SK-MEL-5 (cell line): ENCODE measurements at places on chromosomes 7 and 10.

DNA sequence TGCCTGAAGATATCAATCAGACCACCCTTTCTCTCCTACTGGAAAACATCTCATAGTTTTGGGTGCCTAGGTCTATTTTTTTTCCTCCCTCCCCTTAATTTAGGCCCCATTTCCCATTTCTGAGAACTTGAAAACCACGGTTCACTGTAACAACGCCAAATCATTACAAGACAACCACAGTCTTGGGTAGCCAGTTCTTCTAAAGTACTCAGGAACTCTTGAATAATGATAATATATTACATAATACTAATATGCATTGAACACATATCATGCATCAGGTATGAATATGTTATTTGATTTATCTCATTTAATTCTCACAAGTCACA is 185.1 kb upstream of the ADO start:
- no peak for DNase-seq

- no peak for DNase-seq
Observed at GRCh38 chr10:95097805-95098204, 28.5 kb upstream of the CYP2C8 start.

GRCh38 chr10:71001470-71001869 is 113.1 kb upstream of the PCBD1 start:
- DNase-seq = no peak

GRCh38 chr10:4527281-4527970 is 298.6 kb upstream of the AKR1E2 start:
- peak; percentile 2 for DNase-seq

DNA sequence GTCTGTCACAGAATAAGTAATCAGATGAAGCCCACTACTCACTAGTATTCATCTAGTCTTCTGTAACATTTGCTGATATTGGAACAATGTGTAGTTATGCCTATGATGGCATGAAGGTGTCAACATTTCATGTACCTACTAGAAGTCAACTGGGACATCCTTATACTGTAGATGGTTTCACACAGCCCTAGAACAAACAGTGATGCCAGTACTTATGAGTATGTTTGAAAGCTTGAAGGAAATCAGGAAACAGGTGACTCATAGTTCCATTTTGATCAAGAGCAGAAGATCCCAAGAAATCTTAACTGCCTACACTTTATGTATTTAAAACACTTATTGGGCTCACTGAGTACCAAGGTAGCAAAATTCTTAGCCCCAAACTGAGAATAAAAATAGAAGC is 1519.6 kb downstream of the REEP3 start:
- DNase-seq = no peak

GRCh38 chr7:39125846-39126245 is 148.1 kb downstream of the POU6F2 start:
- DNase-seq = no peak

GRCh38 chr10:5625992-5626777 is 40.2 kb downstream of the ASB13 start:
- no peak for DNase-seq

- no peak for DNase-seq
Observed at GRCh38 chr7:43083106-43083505, 29.3 kb upstream of the HECW1 start.

- DNase-seq = peak; percentile 30
Observed at GRCh38 chr7:105760551-105761447, 115.6 kb downstream of the ATXN7L1 start.

DNA sequence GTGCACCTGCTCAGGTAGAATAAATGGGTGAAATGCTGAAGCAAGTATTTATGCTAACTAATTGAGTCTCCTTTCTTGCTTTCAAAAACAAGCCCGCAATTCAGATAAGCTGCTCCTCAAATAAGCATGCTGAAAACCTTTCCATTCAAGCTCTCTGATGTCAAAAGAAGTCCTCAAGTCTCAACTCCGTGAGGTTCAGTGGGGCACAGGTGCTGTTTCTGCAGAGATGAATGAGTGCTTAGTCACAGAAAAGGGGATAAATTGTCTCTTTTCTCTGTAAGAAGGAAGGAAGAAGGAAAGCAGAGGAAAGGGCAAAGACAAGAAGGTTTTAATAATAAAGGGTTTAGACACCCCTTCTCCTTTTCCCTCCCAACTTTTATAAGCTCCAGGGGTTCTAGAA is 229.8 kb upstream of the NPY start:
- no peak for DNase-seq

DNA sequence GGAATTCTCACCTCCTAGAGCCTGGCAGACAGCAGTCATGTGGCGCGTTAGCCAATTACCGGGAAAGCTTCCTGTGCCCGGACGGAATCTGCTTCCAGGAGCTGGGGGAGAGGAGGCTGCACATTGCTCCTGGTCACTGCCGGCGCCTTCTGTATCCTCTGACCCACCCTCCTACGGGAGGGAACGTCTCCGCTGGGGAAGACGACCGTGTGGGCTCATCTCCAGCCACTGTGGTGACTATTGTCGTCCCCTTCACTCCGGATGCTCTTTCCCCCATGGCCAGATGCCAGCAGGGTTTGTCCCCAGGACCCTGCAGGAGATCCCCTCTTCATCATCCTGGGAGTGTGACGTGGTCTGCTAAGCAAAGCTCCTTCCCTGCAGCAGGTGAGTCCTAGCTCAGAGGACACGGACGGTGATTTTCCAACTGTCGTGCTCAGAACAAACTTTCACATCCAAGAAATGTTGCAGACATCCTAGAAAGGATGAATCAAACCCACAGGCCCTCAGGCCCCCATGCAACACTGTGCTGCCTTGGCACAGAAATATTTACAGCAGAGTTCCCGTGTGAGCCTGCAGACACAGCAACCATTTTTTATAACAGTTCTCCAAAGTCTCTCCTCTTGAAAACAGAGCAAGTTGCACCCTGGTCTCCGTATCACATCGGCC is 29.6 kb upstream of the FAM20C start:
- no peak for DNase-seq

DNA sequence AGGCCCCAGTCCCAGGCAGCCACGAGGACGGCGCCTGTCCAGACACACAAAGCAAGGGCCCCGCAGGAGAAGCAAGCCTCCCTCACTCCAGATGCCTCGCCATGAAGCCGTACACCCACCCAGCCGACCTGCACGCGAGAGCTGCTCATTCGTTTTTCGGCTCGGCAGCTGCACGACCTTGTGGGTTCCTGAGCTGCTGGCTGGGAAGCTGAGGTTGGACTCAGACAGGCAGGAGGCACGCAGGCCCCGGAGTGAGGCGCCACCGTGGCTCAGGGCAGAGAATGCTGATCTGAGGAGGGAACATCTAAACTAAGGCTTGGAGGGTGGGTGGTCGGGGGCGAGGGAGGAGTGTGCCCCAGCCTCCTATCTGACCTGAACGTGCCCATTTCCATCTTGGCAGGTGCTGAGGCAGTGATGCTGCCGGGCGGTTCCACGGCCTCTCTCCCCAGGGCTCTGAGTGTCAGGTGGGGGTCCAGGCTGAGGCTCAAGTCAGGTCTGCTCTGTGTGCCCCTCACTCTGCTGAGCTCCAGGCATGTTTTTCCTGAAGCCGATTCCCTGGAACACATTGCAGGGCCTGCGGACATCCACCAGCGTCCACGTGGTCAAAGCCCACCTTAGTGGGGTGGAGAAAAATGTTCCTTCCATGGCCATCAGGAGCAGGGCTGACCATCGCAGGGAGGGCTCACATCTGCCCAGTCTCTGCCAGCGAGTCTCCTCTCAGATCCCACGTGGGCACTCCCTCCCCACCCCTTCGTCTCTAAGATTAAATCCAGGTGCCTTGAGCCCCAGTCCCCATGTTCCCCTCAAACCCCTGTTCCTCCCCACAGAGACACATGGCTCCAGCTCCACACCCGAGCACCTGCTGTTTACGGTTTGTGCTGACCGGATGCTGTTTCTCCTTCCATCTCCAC is 28.1 kb upstream of the FAM20C start:
- no peak for DNase-seq
